ENCODE measurements at places on chromosomes 6 and 20.

- no peak for DNase-seq
Observed at GRCh38 chr6:115735610-115736009, 325.1 kb downstream of the FRK start.

- no peak for DNase-seq
Observed at GRCh38 chr6:169861431-169862042, 110.1 kb downstream of the ERMARD start.

DNA sequence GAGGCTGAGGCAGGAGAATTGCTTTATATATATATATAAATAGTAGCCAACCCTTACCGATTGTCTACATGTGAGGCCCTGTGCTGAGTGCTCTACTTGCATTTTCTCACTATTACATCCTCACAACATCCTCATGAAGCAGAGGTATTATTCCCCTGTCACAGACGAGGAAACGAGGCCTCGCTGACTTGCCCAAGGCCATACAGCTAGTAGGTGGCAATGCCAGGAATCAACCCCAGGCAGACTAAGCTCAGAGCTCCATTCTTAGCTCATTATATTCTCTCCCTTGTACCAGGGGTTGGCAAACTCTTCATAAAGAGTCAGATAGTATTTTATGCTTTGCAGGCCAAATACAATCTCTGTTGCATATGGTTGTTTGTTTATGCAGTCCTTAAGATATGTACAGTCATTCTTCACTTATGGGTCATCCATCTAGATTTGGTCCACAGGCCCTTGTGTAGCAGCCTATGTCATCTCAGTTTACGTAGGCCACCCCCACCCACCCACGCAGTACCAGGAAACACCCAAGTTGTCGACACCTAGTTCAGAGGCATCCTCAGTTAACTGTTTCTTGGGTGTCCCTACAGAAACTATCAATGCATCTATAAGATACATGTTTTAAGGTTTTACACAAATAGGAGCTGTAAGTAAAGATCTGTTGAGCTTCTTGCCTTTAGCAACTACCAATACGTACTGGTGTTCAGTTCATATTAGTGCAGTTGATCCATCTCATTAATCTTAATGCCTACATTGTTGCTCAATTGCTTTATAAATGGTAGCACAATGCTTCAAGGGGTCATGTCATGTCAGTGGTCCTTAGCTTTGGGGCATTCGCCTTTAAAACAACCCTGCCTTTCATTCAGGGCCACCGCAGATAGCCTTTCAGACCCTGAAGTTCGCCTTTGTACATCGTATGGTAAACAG lies 3.0 kb downstream of the CASS4 start:
- no peak for DNase-seq

- DNase-seq, result no peak
Observed at GRCh38 chr6:14283600-14284235, 166.1 kb downstream of the CD83 start.

- DNase-seq, result no peak
Observed at GRCh38 chr6:117668736-117669135, 6.5 kb upstream of the NUS1 start.

- no peak for DNase-seq
Observed at GRCh38 chr6:90384720-90385119, 88.1 kb upstream of the BACH2 start.

DNA sequence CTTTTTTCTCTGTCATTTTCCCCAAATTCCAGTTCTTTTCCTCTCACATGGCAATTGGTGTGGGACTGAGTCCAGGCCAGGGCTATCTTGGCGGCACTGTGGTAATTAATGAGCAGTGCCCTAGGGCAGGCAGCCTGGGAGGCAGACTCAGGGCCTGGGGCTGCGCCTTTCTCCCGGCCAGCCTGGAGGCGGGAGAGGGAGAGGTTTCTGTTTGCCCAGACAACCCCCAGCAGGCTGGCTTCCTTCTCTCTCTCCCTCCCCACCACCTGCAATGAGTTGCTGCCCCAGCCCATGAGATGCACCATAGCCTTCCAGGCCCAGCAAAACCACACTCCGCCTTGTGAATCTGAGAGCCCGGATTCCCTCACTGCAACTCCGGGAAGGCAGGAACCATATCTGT lies 15.1 kb upstream of the CCDC167 start:
- DNase-seq, result no peak

DNA sequence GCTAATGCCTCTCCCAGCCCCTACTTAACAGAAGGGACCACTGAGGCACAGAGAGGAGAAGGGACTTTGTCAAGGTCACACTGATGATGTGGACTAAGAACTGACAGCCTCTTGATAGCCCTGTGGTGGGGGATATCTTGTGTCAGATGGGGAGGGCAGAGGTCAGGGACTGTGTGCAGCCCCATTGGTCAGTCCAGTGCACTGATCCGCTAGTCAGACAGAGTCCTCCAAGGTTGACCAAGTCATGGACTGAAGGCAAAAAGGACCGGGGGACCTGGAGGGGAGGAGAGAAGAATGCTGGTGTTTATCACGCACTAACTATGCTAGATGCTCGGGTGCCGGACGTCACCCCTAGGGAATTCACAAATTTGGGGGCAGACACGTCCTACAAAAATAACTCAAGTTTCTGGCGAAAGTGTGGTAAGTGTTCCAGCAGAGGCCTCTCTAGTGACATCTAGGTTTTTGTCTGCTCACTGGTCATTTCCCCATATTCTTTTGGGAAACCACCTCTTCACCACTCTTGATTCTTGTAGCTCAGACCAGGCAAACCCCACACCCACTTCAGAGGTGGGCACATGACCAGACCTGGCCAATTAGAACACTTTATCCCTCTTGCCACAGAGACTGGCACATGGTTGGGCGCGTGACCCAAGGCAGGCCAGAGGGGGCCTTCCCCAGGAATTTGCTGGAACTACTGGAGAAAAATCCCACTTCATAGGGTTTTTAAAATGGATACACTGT lies 21.0 kb downstream of the TCF15 start:
- DNase-seq, result no peak

- no peak for DNase-seq
Observed at GRCh38 chr6:37988696-37989095, 169.2 kb downstream of the ZFAND3 start.

- DNase-seq, result no peak
Observed at GRCh38 chr6:117130125-117130524, 135.2 kb upstream of the VGLL2 start.

DNA sequence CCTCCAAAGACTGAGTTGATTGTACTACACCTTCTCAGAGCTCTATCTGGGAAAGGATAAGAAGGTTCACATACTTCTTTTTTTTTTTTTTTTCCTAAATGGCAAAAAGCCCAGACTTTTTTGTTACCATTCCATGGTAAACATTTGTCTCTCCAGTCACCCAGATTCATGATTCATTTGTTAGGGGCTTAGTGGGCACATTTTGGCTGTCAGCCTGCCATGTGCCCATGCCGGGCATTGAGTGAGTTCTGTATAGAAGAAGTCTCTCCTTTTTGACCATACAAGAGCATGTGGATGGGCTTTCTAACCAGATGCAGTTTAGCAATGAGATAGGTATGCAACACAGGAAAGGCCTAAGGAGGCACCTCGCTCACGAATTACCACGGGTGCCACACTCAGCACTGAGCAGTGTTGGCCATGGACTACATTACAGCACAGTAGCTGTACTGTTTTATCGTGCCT lies 447.5 kb upstream of the HSF2 start:
- no peak for DNase-seq

DNA sequence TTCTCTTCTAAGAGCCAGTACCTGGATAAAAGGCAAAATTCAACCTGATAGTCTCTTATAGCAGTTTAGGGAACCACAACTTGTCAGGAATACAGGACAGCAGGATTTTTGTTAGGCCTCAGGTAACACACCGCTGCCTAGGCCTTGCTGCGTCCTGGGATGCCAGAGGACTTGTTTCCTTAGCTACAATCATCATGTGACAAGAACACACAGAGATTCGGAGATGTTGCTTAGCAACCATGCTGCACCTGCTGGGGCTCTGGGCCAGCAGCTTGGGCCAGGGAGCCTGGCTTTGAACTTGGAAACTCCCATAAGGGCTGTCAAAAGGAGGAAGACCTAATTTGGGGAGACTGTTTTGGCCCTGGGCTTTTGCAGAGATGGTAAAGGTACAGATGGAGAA lies 36.1 kb upstream of the CHD6 start:
- no peak for DNase-seq

- DNase-seq, result no peak
Observed at GRCh38 chr6:130955755-130956154, 107.3 kb downstream of the EPB41L2 start.

DNA sequence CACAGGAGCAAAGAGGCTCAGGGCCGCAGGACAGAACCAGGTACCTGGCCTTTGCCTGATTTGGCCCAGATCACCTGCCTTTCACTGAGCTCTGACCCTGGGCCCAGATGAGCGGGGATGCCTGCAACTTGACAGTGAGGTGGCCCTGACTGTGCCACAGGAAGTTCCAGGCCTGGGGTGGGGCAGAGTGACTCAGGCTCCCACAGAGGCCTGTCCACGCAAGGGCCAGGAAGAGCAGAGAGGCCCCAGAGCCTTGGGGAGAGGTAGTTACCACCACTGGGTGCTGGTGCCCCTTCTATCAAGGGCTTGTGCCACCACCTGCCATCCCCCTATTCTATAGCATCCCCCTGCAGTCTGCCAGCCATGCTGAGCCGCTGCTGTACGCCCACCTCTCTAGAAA lies 4.1 kb upstream of the NOL4L start:
- no peak for DNase-seq

GRCh38 chr20:45407067-45407745 lies 883 bp upstream of the DBNDD2 start:
- DNase-seq, result no peak

DNA sequence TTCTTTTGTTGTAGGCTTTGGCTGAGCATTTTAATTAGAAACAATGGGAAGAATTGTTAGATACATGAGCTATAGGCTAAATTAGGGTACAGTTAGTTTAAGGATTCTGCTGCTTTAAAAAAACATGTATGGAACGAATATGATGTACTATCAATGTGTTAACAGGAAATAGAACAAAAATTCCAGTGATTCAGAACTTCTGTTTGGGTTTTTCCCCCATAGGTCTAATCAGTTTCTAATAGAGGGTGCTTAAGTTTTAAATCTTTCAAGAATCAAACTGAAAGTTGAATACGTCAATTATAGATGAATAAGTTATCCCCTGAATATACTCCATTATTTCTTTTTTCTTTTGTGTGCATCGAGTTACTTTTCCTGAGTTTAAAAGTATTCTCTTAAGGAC lies 1.9 kb downstream of the TAB2 start:
- no peak for DNase-seq

- DNase-seq, result no peak
Observed at GRCh38 chr20:12414446-12415274, 497.0 kb downstream of the BTBD3 start.

- DNase-seq, result no peak
Observed at GRCh38 chr20:43681468-43681942, 14.6 kb downstream of the MYBL2 start.

GRCh38 chr20:10047427-10047826 lies 12.6 kb downstream of the ANKEF1 start:
- DNase-seq, result no peak

GRCh38 chr6:100620085-100620840 lies 155.5 kb upstream of the SIM1 start:
- DNase-seq, result no peak

- no peak for DNase-seq
Observed at GRCh38 chr20:63518351-63518861, 2.2 kb upstream of the PPDPF start.

DNA sequence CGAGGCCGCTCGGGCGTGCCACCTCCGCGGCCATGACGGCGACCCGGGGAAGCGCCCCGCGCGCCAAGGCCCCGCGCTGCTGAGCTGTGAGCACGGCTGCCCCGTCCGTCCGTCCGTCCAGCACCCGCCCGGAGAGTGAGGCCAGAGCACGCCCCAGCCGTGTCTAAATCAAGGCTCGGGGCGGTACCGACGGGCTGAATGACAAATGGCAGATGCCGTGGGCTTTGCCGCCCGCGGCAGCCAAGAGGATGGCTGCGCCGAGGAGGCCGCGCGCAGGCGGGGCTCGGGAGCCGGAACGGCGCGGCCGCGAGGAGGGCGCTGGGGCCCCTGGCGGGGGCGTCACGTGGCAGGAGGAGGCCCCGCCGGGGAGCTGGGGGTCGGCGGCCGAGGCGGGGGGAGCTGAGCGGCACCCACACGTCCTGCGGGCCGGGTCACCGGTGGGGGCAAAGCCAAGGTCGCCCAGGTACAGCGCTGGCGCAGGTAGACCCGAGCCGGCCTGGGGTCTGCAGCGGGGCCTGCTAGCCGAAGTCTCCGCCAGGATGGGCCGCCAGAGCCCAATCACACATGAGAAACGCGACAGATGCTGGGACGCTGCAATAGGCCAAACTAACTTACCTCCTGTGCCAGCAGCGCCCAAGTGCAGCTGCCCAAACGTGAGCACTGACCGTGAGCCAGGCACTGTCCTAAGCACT lies at the start of gene PLAGL1:
Gene PLAGL1 (minus strand): TSS at position 140 of the 692 bp plus-strand sequence. CDS start 60,123 bp downstream, outside the sequence.
- DNase-seq, result no peak

DNA sequence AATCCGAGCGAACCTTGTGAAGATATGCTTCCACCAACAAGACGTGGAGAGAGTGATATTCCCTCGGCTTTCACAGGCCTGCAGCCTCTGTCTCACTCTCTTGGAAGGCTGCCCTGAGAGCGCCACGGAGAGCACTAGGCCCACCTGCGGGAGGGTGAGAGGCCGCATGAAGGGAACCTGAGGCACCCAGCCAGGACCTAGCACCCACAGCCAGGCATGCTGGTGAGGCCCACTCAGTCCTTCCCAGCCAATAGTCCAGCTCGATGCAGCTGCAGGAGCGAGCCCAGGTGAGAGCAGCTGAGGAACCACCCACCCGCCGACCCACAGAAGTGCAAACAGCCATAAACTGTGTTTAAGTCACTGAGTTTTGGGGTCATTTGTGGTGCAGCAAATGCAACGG lies 227.2 kb downstream of the QKI start:
- no peak for DNase-seq

DNA sequence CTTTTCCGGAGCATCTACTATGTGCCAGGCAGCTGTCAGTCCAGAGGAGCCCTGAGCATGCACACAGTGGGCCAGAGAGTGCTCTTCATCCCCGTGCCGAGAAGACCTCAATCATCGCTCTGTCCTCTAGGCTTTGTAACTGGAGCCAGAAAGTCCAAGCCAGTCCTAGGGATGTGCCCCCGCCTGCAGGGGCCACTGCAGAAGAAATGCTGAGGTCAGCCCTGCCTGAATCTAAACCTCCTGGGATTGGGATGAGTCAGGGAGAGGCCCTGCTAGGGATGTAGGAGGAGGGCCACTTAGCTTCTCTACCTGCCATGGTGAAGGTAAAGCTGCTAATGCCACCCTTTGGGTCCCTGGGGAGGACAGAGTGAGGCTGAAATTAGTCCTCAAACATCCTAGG lies 146.8 kb downstream of the CDC5L start:
- DNase-seq, result no peak

DNA sequence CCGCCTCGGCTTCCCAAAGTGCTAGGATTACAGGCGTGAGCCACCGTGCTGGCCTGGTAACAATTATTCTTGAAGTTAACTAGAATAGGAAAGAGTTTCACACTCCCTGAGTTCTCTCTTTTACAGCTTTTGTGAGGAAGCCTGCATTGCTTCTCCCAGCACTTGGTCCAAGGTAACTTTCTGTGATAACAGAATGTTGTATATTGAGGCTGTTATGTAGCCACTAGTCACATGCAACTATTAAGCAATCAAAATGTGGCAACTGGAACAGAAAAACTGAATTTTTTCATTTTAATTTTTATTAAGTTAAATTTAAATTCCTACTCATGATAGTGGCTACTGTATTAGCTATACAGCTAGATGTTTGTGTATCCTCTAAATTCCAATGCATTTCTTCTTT lies 2.5 kb downstream of the TRIM38 start:
- DNase-seq, result no peak
